ENCODE measurements at places on chromosomes 13 and 19. TPM values are rescaled to one million over a fixed set of nuclear protein-coding genes. Genes with fewer than 3 reads are reported as not detected.
A peak's percentile ranks its signal among the peaks of the same experiment; 100 is the strongest.

CEACAM3 gene
- not detected for polyA plus RNA-seq

DNA sequence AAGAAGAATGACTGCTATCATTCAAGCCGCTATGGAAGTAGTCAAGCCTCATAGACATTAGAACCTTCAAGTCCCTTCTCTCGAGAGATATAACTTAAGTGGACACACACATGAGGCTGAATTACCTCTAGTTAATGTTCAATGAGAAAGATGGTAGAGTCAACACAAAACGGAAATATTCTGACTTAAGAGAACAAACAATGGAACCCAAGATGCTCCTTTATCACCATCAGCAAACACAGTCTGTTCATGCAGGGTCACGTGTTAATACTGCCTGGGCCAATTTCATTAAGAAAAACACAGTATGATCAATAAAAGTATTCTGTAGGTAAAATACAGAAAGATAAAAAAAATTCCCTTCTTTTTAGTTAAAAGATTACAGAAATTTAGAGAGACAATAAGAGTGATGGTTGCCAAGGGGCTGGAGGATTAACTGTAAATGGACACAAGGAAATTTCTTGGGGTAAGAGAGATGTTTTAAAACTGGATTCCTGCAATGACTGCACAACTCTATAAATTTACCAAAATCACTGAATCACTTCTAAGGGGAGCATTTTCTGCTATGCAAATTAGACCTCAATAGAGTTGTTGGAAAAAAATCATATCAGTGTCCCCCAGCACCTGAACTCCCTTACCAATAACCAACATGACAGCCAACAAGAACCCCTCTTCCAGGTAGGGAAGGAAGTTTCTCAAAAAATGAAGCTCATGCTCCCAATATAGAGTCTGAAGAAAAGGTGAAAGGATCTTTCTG, 256.6 kb downstream of the ABCC4 start:
- DNase-seq = no peak

DNA sequence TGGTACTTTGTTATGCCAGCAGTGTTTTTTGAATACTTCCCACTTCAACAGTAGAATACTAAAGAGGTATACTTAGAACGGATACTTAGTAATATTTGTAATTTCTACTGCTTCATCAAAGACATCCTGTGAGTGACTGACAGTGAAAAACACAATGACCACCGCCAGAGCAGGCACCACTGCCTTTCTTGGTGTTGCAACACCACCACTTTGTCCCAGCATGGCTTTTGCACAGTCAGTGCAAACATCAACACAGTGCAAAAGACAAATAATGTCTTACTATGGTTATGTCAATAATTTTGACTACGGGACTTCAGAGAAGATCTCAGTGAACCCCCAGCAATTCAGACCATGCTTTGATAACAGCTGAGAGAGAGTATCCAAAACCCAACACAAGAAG, 220.5 kb downstream of the RBM26 start:
- DNase-seq = no peak

TMEM59L gene
- 1.6 TPM for polyA plus RNA-seq

DNA sequence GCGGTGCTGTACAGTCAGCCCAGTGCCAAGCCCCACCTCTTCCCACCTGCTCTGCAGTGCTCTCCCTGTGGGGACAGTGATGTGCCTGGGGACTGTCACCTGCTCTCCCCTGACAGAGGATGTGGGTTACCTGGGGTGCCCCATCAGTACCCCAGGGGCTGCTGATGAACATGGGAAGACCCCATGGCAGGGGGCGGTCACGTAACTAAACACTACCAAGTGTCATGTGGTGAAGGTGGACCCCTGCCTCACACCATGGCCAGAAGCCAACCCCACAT, 12.7 kb downstream of the KDM4B start:
- no peak for DNase-seq

SPRYD7 gene
- 14.6 TPM for polyA plus RNA-seq

- DNase-seq = no peak
These were observed 1979.1 kb downstream of the OLFM4 start for GRCh38 chr13:55007681-55008080.

DNA sequence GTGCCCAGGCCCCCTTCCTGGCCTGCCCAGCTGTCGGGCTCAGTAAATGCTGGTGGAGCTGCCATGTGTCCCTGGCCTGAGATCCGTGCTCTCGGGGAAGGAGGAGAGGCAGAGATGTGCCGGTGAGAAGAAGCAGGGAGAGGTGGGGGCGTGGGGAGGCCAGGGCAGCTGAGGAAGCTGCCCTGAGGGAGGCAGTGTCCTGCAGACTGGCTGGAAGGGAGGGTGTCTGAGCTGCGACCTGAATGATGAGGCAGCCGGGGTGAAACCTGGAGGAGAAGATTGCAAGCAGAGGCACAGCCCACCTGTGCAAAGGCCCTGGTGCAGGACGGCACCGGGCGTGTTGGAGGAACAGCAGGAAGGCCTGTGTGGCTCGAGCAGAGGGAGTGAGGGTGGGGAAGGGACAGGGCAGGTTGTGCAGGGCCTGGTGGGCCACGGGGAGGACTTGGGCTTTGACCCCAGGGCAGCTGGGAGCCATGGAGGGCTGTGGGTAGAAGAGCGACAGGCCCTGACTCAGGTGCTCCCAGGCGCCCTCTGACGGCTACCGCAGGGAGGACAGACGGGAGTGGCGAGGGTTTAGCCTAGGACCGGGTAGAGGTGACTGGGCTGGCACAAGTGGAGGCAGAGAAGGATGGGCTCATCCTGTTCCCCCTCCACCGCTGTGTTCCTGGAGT, 14.0 kb upstream of the CELF5 start:
- DNase-seq = no peak

PLIN5 gene
- polyA plus RNA-seq = 4.8 TPM

DNA sequence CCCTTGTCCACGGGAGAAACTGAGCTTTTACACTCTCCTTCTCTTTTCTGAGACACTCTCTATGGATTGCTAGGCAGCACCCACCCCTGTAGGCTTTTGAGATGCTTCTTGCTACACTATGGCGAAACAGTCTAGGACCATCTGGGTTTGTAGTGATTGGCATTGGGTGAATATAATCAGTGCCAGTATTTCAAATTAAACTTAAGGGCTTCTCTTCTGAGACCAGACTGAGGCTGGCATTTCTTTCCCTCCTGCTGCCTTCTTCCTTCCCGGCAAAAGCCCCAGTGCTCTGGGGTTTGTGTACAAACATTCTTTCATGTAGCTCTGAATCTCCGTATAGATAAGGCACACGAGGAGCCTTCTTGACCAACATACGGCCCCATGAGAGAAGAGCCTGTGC, 276.7 kb downstream of the SLC7A1 start:
- DNase-seq = no peak

DNA sequence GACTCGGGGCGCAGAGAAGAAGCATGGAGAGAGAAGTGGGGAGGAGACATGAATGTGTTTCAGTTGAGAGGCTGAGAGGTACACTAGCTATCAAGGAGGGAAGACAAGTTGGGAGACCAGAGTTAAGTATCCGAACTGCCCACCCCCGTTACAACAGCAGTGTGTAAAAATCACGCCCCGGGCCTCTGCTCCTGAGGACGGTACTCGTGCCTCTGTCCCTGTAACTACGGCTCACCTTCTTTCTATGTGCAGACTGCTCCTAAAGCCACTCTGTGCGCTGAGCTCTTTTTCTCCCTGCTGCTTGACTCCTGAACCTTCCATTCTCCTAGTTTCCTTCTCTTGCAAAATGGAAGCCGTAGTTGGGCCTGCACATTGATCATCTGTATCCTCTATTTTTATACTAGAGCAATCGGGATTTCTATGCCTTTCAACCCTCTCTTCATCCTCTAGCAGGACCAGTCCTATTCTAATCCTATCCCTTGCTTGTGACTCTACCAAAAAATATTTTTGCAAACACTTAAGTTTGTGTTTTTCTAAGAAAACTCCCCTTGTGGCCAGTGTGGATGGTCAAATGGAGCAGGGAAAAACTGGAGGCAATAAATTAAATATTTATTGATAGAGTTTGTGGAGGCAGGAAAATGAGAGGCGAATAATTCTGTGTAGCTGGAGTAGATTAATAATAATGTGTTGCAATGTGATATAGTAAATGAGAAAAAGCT, 569 bp downstream of the POLR1D start:
- peak; percentile 10 for DNase-seq

DNA sequence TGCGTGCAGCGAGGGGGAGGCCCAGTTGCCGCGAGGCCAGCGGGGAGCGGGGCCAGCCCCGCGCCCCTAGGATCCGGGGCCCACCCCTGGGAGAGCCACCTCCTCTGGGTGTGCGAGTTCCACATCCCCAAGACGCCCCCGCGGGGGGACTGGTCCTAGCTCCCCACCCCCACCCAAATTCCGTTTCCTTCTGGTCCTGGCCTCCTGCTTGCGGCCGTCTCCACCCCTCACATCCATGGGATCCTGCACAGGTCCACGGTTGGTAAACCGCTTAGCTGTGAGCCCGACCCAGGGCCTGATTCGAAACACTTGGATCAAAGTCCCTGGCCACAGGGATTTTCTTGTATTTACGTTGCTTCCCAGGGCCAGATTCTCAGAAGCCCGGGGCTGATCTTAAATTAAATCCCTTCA, 324 bp upstream of the FBXO17 start:
- peak; percentile 33 for DNase-seq

DNA sequence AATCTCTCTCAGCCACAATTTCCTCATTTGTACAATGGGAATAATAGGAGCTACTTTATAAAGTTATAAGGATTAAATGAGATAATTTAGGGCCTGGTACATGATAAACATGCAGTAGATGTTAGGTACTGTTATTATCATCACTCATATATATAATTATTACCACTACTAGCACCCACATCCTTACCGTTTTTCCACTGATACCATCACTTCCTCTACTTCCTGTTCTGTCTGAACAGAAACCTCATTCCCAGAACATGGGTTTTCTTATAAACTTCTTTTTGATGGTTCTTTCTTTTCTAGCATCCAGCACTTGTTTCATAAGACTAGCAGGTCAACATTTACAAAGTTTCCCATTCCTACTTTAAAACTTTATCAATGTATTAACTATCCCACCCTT, 6.3 kb downstream of the CDADC1 start:
- no peak for DNase-seq

NLRP5 gene
- not detected for polyA plus RNA-seq

PDS5B gene
- 72.3 TPM for polyA plus RNA-seq

Data from right renal pelvis (tissue), 4 donors.